ENCODE measurements at places on chromosomes 3 and 15. TPM values are rescaled to one million over a fixed set of nuclear protein-coding genes. Genes with fewer than 3 reads are reported as not detected.

GRCh38 chr15:101063891-101064794 is 145.0 kb downstream of the LRRK1 start:
- no peak for DNase-seq

VEPH1 gene
- 130 TPM for total RNA-seq

GRCh38 chr3:132549169-132549568 is 47.9 kb upstream of the ACKR4 start:
- DNase-seq, result no peak

LRRIQ4 gene
- not detected for total RNA-seq

GRCh38 chr3:166248784-166249183 is 411.6 kb upstream of the BCHE start:
- no peak for DNase-seq

EPHB3 gene
- 0.83 TPM for total RNA-seq

DNA sequence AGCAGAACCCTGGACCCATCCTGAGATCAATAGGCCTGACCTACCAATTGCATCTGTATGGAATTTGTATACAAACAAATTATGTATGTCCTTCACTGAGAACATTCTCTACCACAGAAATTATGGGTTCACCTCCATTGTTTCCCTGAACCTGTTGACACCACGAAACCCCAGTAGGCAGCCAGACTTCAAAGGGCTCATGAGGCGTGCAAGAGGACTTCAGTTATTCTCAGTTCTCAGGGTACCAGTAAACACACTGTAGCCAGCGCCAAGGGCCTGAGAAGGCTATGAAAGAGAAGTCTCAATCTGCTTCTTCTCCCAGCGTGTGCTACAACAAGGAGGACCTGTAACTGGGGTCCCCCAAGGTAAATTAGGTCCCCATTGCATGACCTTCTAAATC is 254.9 kb upstream of the GOLGA6L4 start:
- no peak for DNase-seq

DNA sequence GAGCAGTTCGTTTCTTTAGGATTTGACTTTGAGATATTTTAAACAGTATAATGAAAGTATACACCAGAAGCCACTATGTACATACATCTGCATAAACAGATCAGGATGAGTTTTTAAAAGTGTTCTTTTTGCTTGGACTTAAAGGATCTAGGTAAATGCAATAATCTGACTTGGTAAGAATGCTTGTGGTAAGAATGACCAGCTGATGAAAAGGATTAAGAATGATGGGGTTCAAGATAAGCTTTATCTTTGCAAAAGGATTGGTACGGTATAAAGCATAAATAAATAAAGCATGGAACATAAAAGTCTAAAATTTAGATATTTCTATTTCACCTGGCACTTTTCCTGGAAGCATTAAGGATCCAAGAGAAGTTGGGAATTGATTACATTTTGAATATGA is 9.8 kb upstream of the MME start:
- peak; percentile 45 for DNase-seq

DNA sequence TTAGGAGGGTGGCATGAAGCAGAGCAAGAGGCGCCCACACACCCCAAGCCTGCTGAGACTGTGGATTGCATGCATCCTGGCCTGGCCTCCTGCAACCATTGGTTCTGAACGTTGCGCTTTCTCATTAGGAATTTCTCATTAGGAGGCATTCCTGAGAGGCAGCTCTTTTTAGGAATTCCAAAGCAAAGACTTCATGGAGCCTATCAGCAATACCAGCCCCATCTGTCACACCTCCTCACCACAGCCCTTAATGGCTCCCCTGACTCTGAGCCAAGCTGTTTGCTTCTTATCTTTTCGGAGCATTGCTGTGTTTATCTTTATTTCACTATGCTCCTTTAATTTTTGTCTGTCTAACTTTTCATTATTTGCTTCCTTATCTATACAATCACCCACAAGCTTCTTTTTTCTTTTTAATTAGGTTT is 226.9 kb downstream of the CACNA2D3 start:
- no peak for DNase-seq

KLHL18 gene
- 38.9 TPM for total RNA-seq

DNA sequence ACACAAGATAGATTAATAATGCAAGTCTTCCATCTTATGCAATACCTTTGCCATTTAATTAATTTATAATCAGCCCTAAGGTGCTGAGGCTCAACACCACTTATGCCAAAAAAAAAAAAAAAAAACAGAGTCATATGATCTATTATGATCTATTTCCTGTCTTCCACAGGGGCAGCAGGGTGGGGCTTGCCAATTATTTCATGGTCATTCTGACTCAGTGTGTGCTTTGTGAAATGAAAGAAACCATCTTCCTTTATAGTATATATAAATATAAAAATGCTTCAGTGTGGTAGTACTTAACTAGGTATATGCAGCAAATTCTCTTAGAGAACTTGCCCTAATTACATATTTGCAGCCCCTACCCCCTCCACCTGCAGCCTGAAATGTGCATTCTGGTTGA is 7.2 kb upstream of the RARB start:
- no peak for DNase-seq

DNA sequence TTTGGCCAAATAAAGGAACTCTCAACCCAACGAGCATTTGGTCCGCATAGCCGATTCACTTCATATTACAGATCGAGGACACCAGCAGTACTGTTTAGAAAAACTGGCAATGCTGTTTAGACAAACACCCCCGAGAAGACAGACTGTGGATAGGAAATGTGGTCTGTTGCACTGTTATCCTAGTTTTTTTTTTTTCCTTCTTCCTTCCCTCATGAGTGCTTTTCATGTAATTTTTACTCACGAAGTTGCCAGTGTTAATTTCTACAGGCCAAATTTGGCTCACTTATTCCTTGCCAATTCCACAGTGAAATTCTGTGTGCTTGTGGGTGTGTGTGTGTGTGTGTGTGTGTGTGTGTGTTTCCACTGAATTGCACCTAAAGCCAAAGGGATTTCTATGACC is 165.7 kb downstream of the FOXP1 start:
- no peak for DNase-seq

WNT7A gene
- total RNA-seq, result not detected

HTR3C gene
- total RNA-seq, result not detected

- no peak for DNase-seq
Observed at GRCh38 chr3:139300416-139300815, 43.4 kb upstream of the MRPS22 start.

DNA sequence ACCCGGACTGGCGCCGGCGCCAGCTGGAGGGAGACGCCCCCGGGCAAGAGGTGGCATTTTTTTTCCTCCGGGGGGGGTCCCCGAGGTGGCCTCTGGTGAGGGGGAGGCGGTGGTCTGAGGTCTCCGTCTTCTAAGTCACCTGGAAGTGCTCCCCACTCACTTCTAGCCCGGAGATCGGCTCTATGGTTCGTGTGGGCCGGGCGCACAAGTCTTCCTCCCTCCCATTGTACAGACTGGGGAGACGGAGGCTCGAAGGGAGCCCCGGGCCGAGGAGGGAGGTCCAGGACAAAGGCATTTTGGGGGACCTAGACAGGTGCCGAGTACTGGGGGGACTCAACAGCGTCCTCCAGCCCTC is 4.4 kb downstream of the GATA2 start:
- DNase-seq, result no peak

FOXB1 gene
- not detected for total RNA-seq

SLCO2A1 gene
- total RNA-seq, result under 0.01 TPM

DNA sequence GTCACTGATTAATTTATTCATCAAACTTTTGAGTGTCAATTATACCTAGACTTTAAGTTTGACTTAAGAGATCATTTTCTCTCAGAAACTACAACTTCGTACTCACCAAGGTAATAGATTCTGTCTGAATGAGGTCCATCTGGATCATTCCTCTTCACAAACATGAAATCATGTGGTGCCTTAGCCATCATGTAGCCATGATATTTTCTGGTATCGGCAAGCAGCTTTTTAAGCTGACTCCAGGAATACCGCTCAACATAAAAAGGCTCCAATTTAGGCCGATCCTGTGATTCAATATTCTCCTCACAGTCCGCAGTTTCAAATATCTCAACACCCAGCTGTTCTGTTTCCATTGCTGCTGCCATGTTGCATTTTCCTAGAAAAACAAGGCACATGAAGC is 5.3 kb downstream of the DPP8 start:
- no peak for DNase-seq

MFAP1 gene
- total RNA-seq, result 28.5 TPM

RHCG gene
- not detected for total RNA-seq

DNA sequence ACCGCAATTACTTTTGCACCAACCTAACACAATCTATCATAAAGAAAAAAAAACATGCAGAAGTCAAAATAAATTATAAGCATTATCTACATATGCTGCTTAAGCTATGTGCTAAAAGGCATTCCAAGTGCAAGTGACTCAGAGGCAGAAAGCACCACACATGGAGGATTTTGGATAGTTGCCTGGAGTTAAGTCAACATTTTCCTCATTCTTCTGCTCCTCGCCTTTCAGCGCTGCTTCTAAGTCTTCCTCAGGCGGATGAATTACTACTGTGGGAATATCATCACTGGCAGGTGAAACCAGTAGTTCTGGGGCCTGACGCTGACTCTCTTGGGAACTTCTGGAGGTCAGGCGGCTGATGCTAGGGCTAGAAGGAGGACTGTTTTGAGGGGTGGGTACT is 53.1 kb downstream of the SLC4A7 start:
- DNase-seq, result peak; percentile 99

TUSC7 gene
- not detected for total RNA-seq

GRCh38 chr15:98791046-98791701 is 142.8 kb downstream of the IGF1R start:
- DNase-seq, result no peak

- no peak for DNase-seq
Observed at GRCh38 chr15:73681063-73681462, 3.1 kb upstream of the CD276 start.

DNA sequence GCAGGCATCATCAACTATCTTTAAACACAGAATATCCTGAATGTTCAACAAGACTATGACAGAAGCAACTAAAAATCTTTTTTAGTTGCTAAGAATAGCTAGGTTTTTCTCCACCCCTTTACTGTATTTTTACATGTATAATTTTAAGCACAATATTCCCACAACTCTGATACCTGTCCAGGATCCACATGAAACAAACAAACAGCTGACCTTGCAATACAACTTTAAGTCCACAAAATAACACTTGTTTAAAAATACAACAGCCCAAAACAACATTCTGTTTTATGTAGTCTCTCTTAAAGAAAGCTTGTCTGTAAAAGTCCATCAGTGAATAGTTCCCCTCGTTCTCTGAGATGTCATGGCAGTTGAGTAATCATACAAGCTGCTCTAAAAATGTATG is 41.1 kb downstream of the IFT57 start:
- no peak for DNase-seq

GRCh38 chr15:81296186-81296585 is 27.8 kb downstream of the STARD5 start:
- no peak for DNase-seq

ZNF620 gene
- 0.72 TPM for total RNA-seq

GRCh38 chr3:185402561-185402960 is 39.6 kb downstream of the MAP3K13 start:
- peak; percentile 61 for DNase-seq

DNA sequence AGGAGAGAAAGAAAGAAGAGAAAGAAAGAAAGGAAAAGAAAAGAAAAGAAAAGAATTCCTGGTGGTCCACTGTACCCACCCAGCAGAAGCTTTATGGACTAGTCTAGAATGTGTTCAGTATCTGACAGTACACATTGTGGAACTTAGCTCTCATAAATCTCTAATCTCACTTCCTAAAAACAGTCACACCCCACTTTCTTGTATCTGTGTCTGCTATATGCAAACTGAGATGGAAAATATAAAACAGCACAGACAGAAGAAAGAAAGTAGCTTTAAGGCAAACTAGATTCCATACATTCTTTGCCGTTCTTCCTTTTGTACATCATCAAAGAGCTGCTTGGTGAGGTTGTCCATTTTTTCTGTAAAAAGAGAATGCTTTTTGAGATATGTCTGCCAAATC is 41.1 kb upstream of the GNB5 start:
- DNase-seq, result no peak

C3orf70 gene
- 1.8 TPM for total RNA-seq

FMN1 gene
- 29.4 TPM for total RNA-seq

- DNase-seq, result no peak
Observed at GRCh38 chr15:27796405-27797320, 302.5 kb downstream of the OCA2 start.

DNA sequence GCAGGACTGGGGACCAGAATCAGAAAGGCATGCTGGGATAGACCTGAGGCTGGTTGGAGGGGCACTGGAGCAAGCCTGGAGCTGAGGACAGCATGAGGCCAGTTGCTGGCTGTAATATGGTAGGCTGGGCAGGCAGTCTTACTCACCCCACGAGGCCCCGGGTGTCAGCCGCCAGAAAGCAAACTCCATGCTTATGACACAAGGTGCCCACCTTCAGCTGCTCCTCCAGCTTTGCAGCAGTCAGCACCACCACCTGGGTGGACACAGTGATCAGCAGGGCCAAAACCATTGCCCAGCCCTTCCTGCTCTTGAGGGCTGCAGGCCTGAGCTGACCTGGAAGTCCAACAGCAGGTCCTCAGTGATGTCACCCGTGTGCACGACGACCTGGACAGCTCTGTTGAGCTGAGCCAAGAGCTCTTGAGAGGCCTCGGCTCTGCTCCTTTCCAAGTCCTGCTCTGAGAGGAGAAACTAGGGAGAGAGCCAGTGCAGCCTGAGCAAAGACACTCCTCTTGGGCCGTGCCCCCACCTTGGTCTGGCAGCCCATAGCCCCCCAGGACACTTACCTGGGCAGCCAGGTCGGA is 747 bp downstream of the UBA7 start:
- DNase-seq, result no peak

DNA sequence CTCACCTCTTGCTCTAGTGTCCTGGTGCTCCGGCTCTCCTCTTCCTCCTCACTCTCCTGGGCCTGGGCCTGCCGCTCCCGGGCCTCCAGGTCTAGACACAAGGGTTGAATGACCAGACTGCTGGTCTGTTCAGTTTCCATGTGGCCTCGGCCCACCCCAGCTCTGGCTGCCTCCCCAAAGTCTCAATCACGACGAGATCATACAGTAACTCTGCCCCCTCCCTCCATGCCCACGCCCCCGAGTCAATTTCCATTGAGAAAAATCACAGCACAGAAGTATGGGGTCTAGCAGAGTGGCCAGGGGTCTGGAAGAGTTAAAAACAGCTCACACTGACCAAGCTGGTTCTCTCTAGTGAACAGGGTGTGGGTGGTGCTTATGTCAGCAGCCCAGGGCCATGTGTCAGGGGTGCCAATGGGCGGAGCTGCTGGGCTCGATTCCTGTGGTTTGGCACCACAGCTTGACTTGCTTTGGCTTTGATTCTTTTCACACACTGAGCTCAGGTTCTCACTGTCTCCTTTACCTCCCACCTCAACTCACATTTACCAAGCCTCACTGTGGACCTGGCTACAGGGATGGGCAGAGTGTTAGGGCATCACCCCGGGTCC is 6.9 kb downstream of the C15orf62 start:
- DNase-seq, result peak; percentile 41

- DNase-seq, result no peak
Observed at GRCh38 chr3:188503647-188504046, 349.7 kb downstream of the LPP start.

RAB6B gene
- total RNA-seq, result 0.28 TPM

DNA sequence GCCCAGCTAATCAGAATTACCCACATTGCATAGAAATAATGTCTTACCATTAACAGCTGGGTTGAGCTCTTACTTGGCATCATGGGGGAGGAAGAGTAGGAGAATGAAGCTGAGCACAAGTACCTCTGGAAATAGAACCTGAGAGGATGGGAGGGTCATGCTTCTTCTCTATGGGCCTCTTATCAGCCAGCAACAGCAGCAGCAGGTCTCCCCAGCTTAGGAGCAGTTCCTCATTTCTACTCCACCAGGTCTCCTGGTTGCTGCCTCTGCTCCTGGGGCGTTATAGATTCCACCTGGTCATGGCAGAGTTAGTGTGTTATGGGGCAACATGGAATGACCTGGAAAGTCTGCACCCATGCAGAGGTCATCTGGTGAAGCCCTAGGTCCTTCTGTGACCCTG is 3.4 kb downstream of the FSD2 start:
- no peak for DNase-seq

ZNF774 gene
- 1.1 TPM for total RNA-seq

Data from IMR-90 (cell line).